Left lung (tissue), 14 donors: ENCODE measurements at places on chromosomes 11 and 22.
A peak's percentile ranks its signal among the peaks of the same experiment; 100 is the strongest.

DNA sequence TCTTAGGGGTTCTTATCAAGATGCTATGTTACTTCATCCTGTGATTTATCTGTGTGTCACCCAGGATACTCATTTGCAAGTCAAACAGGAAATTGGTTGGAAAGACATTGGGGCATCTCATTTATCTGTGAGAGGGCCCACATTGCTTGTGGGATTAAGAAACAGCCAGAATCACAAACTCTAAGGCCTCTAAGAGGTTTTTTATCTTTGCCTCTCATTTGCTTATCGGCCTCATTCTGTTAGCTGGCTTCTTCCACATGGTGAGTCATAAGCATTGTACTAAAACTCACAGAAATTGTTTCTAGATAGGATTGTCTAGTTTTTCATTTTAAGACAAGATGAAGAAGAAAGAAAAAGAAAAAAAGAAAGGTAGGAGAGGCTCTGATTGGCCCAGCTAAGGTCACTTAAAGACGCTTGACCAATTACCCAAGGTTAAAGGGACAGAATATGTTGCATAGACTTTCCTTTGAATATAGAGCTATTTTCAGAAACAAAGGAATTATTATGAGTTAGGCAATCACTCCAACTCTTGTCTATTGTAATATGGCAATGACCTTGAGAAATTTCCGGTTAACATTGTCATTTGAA is 121.9 kb downstream of the ARHGAP42 start:
- no peak for DNase-seq

- no peak for DNase-seq
These were observed 2.8 kb downstream of the SLC25A1 start for GRCh38 chr22:19175602-19176174.

GRCh38 chr11:37770145-37770544 is 1172.1 kb upstream of the RAG2 start:
- no peak for DNase-seq

- no peak for DNase-seq
These were observed 217.9 kb downstream of the TMEM135 start for GRCh38 chr11:87255589-87255988.

GRCh38 chr11:100810146-100810545 is 123.1 kb downstream of the ARHGAP42 start:
- DNase-seq: no peak

GRCh38 chr22:47091921-47092700 is 329.7 kb downstream of the TBC1D22A start:
- no peak for DNase-seq

DNA sequence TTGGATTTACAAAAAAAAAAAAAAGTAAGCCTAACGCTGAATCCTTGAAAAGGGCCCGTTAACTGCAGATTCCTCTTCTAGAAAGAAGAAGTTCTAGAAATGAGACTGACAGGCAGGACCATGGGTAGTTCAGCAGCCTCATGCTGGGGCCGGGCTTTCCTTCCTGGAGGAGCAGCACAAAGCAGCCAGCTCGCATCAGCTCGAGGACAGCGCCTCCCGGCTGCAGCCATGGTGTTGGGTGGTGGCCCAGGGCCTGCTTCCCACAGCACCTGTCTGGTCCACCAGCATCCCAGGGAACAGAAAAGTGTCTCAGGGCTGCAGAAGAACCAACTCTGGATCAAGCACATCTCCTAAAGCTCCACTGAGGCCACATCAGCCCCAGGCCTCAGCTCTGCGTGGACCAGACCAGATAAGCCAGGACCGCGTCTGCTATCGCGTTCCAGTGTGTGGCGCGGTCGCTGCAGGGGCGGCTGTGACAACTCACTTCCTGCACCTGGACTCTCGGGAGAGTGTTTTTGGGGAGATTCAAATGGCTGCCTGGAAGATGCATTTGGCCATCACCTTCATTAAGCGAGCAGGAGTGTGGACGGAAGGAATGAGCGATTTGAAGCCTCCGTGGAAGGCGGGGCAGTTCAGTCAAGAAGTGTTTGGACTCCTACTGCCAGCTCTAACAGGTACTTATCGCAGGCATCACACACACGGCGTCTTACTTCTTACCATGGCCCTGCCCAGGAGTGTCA is 53.5 kb downstream of the MYH9 start:
- peak; percentile 88 for DNase-seq

DNA sequence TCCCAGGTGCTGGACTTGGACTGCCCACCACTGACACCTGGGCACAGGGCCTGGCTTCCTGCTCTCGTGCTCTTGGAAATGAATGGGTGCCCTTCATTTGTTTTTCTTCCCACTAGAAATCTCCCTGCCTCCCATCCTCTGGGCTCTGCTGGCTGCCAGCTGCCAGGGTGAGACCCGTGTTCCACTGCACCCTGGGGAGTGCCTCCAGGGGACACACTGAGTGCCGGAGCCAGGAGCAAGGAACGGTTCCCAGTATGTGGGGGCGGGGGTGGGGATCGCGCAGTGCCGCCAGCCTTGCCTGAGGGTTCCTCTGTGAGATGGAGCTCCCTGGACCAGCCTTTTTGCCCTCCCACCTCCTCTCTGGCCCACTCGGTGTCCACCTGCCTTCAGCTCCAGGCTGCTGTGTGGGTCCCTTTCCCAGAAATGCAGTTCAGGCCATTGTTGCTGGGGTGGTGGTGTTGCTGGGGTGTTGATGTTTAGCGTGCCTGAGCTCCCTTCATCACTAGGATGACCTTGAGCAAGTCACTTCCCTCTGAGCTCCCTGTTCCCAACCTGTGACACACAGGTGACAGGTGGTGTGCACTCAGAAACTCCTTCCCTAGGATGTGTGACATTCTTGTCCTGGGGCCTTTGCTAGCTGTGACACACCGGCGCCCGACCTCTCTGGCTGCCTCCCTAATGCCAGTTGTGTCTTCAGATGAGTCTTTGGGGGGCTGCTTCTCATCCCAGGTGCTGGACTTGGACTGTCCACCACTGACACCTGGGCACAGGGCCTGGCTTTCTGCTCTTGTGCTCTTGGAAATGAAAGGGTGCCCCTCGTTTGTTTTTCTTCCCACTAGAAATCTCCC is 72.1 kb downstream of the MED15 start:
- DNase-seq: no peak

GRCh38 chr11:35390737-35391682 is 28.3 kb downstream of the SLC1A2 start:
- DNase-seq: no peak

DNA sequence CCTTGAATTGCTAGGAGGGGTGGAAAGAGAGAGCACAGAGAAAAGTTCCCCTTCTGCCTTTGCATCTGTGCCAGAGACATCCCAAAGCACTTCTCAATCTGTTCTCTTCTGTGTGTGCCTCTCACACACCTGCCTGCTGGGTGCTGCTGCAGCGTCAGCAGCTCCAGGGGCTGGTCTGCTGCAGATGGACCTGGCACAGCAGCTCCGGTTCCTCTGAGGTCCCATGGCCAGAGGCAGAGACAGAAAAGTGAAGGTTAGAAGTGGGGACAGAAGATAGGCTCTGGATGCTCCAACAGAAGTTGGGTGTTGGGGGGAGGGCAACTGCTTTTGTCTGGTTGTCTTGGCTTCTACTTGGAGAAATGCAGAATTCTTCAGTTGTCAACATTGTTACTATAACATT is 48.9 kb upstream of the KIRREL3 start:
- no peak for DNase-seq

DNA sequence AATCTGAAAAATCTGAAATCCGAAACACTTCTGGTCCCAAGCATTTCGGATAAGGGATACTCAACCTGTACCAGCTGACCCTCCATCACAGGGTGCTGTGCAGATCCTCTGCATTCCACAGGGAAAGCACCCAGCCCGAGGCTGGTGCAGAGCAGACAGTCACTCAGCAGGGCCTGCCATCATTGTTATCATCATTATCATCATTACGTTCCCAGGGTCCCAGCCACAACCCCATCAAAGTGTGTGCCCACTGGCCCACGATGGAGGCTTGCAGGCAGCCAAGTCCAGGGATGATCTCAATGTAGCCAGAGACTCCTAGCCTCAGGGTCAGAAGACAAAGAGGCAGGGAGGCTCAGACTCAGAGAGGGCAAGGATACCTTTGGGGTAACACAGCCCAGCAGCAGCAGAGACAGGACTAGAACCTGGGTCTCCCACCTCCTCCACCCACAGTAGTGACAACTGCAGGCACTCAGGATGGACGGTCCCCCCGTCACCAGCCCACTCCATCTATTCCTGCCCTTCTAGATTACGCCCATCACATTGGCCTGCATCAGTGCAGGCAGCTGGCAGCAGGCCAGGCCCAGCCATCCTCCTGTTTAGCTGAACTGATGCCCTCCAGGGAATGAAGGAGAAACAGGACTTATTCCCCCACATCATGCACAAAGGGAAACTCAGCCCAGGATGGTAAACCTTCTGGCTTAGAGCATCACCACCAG is 10.3 kb downstream of the GAL3ST1 start:
- no peak for DNase-seq

DNA sequence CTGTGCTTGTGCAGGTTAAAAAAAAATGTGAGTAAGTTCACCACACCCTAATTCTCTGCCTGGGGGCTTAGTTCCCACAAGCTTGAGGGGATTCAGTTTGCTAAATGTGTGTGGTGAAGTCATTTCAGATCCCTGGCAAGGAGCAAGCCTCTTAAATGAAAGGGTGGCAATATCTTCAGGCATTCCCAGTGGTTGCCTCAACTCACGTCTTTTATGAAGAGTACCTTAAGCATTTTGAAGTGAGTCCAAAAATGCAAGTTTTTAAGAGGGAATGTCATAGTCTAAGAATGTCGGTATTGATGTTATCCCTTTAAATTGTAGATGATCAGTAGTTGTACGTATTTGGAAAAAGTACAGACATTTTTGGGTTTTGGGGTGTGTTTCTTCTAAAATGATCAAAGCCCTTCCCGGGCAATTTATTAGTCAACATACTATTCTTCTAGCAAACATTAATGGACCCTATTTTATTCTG is 4.9 kb downstream of the TCP11L1 start:
- no peak for DNase-seq

- peak; percentile 51 for DNase-seq
These were observed 68.3 kb downstream of the BCR start for GRCh38 chr22:23248583-23248982.
